ENCODE measurements at places on chromosomes 11 and 22. TPM values are rescaled to one million over a fixed set of nuclear protein-coding genes. Genes with fewer than 3 reads are reported as not detected.

Gene NXPE2
- total RNA-seq = not detected

Gene MMP7
- total RNA-seq = 2.1 TPM

Gene RFPL1
- total RNA-seq = not detected

Gene OR4A16
- total RNA-seq = not detected

Gene PATE4
- not detected for total RNA-seq

Gene PATE2
- 2.8 TPM for total RNA-seq

Gene MUC2
- not detected for total RNA-seq

Gene CADM1
- total RNA-seq = 33.1 TPM

Gene CARD18
- not detected for total RNA-seq

GRCh38 chr11:102879801-102880200 lies 5.0 kb upstream of the MMP12 start:
- no peak for DNase-seq

DNA sequence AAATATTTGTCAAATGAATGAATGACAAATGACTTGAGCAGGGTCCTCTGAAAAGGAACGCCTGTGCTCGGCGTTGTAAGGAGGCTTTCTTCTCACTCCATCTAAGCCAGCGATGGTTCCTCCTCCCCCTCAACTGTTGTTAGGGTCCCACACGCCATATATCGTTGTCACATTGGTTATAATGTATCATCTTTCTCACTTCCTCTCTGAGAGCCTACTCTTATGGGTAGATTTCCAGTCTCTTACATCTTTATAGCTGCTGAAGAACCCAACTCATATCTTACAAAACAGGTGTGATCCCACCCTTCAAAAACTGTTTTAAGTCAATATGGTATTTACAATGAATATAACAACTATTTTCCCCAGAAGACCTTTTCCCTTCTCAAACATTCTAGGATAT lies 81.5 kb downstream of the NAV2 start:
- DNase-seq = no peak

- peak; percentile 54 for DNase-seq
These were observed 54.8 kb upstream of the CAPRIN1 start for GRCh38 chr11:33996498-33997454.

DNA sequence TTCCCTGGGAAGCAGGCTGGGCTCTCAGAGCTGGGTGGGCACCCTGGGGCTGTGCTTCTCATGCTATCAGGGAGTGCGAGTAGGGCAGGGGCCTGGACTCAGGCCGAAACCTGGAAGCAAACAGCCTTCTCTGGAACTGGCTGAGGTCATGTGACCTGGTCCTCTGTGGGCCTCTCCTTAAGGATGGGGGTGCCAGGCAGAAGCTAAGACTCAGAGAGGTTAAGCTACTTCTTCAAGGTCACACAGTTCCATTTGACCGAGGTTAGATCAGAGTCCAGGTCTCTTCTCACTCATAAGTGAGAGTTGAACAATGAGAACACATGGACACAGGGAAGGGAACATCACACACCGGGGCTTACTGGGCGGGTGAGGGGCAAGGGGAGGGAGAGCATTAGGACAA lies 7.4 kb downstream of the FADS3 start:
- no peak for DNase-seq

DNA sequence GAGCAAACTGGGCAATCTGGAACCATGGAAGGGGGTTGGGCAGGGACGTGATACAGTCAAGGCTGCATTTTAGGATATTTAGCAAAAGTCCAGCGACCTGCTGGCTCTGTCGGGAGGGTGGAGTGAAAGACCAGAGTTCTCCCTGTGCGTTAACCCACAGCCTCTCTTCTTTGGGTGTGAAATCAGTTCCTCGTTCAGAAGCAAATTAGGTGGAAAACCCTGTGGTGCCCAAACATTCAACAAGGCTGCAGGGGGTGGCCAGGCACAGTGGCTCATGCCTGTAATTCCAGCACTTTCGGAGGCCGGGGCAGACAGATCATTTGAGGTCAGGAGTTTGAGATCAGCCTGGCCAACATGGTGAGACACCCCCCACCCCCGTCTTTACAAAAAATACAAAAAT lies 5.9 kb downstream of the TMEM151A start:
- no peak for DNase-seq

DNA sequence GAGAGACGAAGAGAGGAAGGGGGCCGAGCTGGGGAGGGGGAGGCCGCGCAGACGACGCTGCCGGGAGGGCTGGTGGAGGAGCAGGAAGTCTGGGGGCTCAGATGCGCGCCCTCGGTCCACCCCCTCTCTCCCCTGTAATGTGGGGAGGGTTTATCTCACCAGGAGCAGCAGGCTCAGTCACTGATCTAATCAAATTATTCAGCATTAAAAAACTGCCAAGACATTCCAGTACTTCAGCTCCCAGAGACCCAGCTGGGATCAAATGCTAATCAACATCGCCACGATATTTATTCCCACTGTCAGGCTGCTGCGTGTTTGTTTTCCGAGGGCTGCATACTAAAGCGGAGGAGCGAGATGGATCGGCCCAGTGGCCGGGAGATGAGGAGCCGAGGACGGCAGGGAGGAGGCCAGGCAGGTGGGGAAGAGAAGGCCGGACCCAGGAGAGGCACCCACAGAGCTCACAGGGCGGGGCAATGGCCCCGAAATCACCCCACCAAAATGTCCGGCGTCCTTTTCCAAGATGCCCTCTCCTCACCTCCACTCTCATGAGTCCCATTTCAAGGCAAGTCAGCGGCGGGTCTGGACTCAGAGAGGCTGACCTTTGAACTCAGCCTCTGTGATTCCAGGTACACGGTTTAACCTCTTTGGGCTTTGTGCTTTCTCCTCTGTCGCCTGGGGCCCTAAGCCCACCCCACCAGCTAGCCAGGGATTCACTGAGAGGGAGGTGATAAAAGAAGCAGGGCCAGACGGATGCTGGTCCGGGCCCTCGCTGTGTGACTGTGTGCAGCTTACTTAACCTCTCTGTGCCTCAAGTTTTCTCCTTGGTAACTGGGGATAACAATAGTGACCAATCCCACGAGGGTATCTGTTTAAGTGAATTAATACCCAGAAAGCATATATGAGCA lies 502.1 kb downstream of the MN1 start:
- DNase-seq = no peak

DNA sequence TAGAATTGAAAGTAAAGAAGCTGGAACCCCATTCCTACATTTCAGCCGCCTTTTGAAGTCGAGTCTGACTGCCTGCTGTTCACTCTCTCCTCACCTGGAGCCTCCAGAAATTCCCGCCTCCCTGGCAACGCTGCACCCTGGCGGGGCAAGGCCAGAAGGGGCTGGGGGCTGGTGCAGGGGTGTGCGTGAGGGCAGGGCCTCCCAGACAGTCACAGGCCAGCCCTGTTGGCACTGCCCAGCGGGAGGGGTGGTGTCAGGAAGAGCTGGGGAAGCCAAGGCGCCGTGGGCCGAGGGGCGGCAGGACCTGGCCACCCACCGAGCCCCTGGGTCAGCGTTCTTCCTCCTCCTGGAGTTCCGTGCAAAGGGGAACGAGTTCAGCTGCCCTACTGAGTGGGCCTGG lies 123.2 kb downstream of the KCNQ1OT1 start:
- no peak for DNase-seq

DNA sequence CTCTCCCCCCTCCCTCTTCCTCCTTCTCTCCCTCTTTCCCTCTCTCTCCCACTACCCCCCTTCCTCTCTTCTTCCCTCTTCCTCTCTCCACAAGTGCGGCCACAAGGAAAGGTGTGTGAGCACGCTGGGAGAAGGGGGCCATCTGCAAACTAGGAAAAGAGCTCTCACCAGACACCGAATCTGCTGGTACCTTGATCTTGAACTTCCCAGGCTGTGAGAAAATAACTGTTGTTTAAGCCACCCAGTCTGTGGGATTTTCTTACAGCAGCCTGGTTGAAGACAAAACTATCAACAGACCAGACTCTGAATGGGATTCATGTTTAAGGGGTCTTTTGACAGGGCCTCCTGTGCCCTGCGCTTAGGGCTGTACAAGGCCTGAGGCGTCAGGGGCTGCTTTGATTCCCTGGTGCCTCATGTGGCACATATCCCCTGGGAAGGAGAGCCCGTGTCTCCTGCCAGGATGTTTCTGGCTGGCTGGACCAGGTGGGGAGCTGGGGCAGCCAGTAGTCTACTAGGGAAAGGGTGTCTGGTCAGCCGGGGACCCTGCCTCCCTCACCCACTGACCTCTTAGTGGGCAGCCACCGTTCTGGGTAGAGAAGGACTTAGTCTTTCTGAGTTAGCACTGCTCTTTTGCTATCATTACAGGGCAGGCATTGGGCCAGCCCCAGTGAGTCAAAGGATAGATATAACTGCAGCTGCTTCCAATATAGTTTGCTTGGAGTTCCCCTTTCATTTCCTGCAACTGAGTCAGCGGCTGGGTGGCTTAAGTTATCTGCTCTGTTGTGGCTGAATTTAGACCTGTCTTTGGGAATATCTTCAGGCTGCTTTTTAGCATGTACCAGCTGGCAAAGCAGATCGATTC lies 6.2 kb downstream of the PANX1 start:
- no peak for DNase-seq

DNA sequence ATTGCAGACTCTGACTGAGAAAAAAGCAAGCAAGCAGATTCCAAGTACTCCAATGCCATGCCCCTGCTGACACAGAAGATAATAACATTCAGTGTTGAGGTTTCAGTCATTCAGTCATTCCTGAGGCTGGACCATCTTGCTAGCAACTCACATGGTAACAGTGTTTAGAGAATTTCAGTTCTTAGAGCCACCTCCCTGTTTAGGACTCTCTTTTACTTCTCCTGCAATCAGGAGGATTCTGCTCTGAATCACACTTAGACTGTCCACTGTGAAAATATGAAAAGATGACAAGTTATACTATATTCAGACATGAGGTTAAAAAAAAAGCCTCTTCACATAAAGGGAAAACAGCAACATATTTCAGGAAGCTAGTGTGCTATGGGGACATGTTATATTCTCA lies 183.9 kb upstream of the CTSC start:
- no peak for DNase-seq

DNA sequence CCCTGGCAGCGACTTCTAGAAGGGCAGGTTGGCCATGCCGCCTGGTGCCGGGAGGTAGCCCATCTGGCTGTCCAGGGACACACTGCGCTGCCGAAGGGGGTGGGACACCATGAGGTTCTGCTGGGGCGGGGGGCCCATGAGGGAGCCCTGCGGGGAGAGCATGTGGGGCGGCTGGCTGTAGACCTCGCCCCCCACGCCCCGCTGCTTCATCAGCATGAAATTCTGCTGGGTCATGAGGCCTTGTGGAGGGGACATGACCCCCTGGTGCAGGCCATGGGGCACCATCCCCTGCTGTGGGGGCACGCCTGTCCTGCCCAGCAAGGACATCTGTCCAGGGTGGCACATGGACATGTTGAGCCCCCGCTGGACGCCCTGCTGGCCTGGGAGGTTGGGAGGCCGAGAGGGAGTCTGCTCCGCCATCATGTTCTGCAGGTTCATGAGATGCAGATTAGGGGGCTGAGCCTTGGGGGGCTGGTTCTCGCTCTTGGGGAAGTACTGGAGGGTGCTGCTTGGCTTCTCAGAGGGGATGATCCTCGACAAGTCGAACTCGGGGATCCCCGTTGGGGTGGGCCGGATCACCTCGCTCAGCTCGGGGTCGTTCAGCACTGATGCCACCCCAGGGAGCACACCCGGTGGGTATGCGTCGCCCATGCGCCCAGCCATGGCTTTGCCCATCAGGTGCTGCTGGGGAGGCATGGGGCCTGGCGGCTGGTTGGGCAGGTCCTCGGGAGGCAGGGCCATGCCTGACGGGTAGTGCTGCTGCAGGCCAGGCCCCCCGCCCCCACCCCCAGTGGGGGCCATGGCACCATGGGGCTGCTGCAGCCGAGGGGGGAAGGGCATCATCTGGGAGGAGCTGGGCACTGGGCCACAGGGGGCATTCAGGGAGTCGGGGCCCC lies 15.0 kb downstream of the CXCR5 start:
- DNase-seq = no peak

GRCh38 chr11:106642331-106642730 lies 375.9 kb downstream of the GUCY1A2 start:
- DNase-seq = no peak

DNA sequence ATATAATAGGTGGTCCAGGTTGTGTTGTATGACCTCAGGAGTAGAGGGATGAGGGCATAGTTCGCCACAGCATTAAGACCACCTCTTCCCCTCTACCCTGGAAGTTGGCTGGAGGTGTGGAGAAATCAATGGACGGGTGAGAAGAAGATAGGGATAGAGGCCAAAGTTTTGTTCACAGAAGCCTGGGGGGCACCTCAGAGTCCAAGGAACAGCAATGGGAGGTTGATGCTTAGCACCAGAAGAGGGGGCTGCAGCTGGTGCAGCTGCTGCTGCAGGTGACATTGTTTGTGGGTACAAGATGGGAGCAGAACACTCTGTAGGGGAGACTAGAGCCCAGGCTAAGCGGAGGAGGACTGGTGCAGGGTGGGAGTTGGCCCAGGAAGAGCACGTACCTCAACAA lies 31.2 kb upstream of the SPON1 start:
- DNase-seq = no peak

DNA sequence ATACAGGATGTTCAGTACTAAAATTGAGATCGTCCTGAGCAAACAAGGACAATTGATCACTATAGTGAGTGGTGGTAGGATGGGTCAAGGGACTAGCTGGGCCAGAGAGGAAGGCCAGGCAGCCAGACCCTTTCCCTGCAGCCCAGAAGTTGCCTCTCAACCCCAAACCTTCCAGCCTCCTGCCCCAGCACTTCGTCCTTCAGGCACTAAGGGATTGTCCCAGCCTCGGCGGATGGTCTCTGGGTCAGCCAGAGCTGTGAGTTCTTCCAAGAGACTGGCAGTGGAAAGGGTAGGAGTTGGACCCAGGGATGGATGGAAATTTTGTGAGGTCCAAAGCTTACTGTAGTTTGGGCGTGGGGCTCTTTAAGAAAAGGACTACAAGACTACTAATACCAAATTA lies 3.6 kb upstream of the LMO1 start:
- DNase-seq = peak; percentile 37

- DNase-seq = no peak
These were observed 90.0 kb downstream of the ARHGAP8 start for GRCh38 chr22:44842417-44842816.

DNA sequence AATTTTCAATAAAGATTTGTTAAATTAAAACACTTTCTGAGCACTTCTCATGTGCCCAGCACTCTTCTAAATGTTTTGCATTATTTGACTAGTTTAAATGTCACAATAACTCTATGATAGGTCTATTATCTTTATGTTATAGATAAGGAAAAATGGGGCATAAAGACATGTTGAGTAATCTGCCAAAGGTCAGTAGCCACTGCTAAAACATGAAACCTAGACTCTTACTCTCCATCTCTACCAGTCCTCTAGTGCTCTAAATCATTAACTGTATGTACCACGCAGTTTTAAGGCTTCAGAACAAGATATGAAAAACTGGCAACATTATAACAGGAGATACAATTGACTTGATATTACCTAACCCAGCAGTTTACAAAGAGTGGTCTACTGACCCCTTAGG lies 6.9 kb downstream of the RAB6A start:
- no peak for DNase-seq

- DNase-seq = no peak
These were observed 15.9 kb downstream of the PTDSS2 start for GRCh38 chr11:465896-466530.

Measured in breast epithelium (tissue), 4 donors.